GM23248 (cell line): ENCODE measurements at places on chromosomes 3 and 15. TPM values are rescaled to one million over a fixed set of nuclear protein-coding genes. Genes with fewer than 3 reads are reported as not detected.

AHSG gene
- not detected in 2 replicates for total RNA-seq

CD200 gene
- 0.76 TPM in 1 of 2 replicates, not detected in the other for total RNA-seq

TOPBP1 gene
- 21.0 and 31.0 TPM in 2 replicates for total RNA-seq

DUOX2 gene
- not detected in 2 replicates for total RNA-seq

MKRN3 gene
- total RNA-seq, result 0.13 and 0.76 TPM in 2 replicates

SYNPR gene
- total RNA-seq, result not detected in 2 replicates

TAGLN3 gene
- total RNA-seq, result 1.3 TPM in 1 of 2 replicates, not detected in the other

TM6SF1 gene
- total RNA-seq, result not detected in 2 replicates

FGF7 gene
- total RNA-seq, result 331 and 351 TPM in 2 replicates

- no peak for DNase-seq
Measured at GRCh38 chr3:124592658-124593441, 137.4 kb upstream of the UMPS start.

- peak; percentile 90 for DNase-seq
Measured at GRCh38 chr15:89002281-89002761, 85.9 kb upstream of the ABHD2 start.

DNA sequence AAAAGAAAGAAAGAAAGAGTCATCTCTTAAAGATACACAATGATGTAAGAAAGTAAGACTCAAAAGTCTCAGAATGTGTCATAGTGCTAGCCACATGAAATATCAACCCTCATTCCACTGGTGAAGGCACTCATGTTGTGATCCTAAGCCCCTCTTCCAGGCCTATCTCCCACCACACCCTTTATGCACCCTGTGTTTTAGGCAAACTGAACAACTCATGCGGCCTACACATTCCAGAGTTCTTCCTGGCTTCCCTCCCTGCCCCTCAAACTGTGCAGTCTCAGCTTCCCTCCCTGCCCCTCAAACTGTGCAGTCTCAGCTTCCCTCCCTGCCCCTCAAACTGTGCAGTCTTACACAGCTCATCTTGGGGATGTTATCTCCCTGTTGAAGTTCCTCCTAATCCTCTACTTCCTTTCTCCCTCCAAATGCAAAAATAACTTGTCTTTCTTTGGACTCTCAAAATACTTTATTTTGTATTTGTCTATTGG lies 69.0 kb upstream of the FNDC3B start:
- DNase-seq, result peak; percentile 69

GRCh38 chr15:64772488-64772887 lies 2.9 kb downstream of the RBPMS2 start:
- no peak for DNase-seq

DNA sequence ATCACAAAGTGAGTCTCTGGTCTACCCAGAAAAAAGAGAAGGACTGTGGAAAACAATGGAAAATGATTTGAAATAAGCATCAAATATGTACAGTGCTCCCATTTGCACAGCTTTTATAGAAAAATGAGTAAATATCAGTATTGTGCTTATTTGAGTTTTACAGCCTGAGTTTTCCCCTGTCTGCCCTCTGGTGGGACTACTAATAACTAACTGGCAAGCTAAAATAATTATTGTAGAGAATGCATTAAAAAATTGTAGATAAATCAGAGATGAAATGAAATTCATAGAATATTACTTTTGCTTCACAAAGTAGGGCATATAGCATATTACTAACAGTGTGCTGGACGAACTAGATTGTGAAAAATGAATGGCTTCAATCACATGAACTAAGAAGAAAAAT lies 287.1 kb downstream of the NAALADL2 start:
- peak; percentile 56 for DNase-seq

GRCh38 chr15:79769069-79769481 lies 127.7 kb downstream of the MTHFS start:
- DNase-seq, result peak; percentile 77

DNA sequence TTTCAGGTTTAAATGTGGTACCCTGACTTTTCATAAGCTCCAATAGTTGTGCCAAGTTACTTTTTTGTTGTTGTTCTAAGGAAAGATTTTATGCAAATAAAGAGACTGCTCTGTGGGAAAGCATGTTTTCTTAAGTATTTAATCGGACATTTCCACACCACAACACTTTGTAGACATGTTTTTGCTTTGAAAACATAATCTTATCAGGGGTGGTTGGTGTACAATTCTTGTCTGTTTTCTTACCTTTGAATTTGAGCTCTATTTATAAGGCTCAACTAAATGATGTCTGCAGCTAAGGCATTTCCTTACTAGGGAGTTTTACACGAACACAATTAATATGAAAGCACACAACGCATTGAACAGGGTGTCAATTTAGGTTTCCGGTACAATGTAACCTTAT lies 81.5 kb upstream of the CDIN1 start:
- no peak for DNase-seq

DNA sequence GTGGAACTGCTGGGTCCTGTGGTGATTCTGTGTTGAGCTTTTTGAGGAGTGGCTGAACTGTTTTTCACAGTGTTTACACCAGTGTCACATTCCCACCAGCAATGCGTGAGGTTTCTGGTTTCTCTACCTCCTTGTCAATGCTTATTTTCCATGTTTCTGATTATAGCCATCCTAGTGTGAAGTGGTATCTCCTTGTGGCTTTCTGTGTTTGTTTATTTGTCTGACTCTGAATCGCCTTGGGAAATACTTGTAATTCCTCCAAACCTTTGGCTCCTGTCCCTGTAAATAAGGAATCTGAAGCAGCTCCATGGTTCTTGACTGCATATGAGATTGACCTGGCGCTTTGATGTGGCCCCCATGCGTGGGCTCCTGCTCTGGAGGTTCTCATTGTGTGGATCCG lies 20.6 kb downstream of the FAN1 start:
- DNase-seq, result peak; percentile 44

GRCh38 chr15:84937144-84937543 lies 44.5 kb upstream of the PDE8A start:
- DNase-seq, result no peak

DNA sequence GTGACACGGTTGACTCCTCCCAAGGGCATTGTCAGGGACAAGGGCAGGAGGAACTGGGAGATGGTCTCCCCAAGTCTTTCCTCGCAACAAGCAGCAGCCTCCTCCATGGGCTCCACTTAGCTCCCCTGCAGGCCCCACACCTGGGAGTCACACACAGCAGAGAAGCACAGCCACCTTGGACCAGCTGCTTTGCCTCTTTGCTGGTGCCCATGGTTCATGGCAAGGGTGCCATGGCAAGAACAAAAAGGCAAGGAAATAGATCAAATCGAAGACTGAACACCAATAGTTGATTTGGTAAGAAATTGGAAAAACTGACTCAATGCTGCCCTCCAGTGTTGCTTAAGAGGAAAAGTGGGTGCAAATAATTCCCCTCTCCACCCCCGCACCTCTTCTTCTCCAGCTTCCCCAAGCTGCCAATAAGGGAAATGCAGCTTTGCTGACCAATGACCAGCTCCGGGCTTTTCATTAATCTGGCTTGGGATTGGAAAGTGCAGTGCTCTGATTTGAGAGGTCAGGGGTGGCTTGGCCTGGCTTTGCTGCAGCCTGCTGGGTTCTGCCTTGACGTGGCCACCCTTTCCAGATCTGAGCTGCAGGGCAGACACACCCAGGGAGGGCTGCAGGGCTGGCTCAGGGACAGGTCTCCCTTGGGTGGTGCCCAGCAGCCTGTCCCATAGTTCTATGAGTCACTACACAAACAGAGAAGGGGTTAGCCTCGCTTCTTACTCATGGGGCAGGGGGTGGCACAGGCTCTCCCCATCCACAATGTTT lies 162.0 kb downstream of the KLF13 start:
- DNase-seq, result peak; percentile 94

GRCh38 chr3:180980611-180981010 lies 8.9 kb downstream of the DNAJC19 start:
- DNase-seq, result peak; percentile 59

DNA sequence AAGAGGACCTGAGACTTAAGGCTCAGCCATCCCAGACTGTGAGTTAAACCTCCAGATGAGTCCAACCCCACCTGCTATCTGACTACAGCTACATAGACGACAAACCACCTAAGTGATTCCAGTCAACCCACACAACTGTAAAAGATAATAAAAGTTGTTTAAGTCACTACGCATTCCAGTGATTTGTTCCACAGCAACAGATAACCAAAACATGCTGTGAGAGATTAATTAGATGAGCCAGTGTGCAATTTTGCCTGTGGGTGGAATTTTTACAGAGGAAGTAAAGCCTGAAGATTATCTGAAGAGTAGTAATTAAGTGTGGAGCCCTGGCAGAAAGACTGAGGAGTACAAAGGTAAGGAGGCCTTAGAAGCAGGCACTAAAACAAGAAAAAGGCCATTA lies 5.4 kb downstream of the BTBD1 start:
- DNase-seq, result peak; percentile 50

DNA sequence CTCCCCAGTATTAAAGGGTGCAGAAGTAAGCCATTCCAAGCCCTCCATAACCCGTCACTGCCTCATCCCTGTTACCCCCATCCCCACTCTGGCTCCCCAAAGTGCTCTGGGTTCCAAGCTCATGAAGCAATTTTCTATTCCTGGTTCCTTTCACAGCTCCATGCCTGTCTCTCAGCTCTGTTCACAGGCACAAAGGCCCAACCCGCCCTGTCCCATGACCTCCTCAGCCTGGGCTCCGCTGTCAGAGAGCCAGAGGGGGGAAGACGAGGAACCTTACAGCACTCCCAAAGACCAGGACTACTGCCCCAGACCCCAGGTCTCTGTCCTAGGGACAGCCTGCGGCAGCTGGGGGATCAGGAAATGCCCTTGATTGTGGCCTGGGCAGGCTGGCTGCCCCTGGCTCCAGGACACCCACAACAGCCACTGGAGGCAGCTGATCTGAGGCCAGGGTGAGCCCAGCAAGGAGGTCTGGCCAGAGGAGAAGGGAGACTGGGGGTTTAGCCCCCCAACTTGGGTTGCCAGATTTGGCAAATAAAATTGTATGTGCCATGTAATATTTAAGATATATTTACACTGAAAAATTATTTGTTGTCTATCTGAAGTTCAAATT lies 43.2 kb upstream of the LINGO1 start:
- DNase-seq, result no peak

DNA sequence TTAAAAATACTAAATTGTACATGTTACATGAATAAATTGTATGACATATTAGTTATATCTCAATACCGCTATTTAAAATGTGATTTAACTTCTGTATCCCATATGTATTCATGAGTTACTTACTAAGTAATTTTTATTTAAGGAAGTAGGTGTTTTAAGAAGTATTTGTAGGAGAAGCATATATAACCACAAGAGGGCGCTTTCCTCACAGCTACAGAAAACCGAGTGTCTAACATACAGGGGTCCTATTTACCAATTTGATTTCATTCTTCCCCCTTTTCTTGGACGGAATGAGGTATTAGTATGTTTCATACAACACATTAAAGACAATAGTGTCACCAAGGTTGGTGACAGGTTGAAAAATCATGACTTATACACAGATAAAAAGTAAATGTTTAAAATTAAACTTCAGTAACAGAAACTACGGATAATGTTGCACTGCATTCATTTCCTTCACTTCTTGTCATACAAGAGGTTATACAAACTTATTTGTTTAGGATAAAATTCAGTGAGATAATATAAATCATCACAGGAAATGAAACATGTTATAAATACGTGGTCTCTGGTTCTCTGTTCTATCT lies 253.6 kb downstream of the MAGI1 start:
- peak; percentile 70 for DNase-seq

- DNase-seq, result no peak
Measured at GRCh38 chr3:75886971-75887526, 101.7 kb upstream of the ZNF717 start.

DNA sequence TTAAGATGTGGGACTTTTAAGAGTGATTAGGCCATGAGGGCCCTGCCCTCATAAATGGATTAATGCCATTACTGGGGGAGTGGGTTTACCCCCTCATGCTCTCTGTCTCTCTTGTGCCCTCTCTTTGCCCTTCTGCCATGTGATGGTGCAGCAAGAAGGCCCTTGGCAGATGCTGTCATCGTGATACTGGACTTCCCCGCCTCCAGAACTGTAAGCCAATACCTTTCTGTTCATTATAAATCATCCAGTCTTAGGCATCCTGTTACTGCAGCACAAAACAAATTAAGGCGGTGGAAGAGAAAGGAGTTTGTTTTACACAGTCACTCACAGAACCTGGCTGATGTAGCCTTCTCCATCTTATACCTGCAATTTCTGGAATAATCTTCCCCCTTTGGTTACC lies 360.3 kb upstream of the TBL1XR1 start:
- DNase-seq, result no peak

GRCh38 chr3:114686621-114687020 lies 392.8 kb downstream of the TIGIT start:
- peak; percentile 44 for DNase-seq

GRCh38 chr3:66149269-66149668 lies 71.5 kb upstream of the SLC25A26 start:
- no peak for DNase-seq

DNA sequence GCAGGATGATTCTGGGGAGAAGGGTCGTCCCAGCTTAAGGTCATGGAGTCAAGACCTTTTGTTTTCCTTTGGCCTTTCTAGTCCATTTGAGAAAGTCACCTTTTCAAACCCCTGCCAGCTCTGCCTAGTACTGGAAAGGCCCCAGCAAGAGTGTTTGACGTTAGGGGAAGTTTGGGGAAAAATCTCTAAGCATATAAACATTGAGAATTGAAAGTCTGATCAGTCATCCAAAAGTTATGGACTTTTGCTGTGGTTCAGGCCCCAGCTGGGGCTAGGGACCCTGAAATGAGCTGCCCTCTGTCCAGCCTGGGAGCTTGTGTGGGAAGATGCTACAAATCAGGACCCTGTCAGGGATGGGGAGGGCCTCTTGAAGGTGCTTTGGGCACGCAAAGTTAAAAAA lies 21.6 kb downstream of the SLC6A6 start:
- no peak for DNase-seq

GRCh38 chr15:52464478-52464877 lies 64.2 kb downstream of the MYO5A start:
- peak; percentile 46 for DNase-seq

GRCh38 chr3:8385848-8386620 lies 115.6 kb upstream of the LMCD1 start:
- peak; percentile 38 for DNase-seq

- DNase-seq, result peak; percentile 20
Measured at GRCh38 chr3:8653800-8654408, 9.3 kb upstream of the SSUH2 start.
